Dermis microvascular lymphatic vessel endothelial cell (primary cell): ENCODE measurements at places on chromosomes 1 and 21. TPM values are rescaled to one million over a fixed set of nuclear protein-coding genes. Genes with fewer than 3 reads are reported as not detected.

DNA sequence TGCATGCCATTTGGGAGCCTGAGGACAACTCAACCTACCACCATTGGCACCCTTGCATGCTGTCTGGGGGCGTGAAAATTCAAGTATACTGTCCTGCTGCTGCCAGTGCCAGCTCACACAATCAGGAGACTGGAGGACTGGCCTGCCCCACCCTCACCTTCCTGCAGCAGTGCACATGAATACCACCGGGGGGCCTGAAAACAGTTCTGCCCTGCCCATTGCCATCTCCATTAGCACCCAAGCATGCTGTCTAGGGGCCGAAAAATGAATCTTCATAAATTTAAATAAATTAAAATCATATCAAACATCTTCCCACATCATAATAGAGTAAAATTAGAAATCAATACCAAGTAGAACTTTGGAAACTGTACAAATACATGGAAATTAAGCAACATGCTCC, 322.1 kb upstream of the TMPRSS15 start:
- DNase-seq, result no peak

GRCh38 chr1:68221980-68222373, 10.3 kb downstream of the WLS start:
- no peak for DNase-seq

Gene FMOD
- 3.6 and 63.0 TPM in 2 replicates for total RNA-seq

Gene NBPF10
- total RNA-seq, result 0.51 and 0.89 TPM in 2 replicates

Gene PRAMEF1
- total RNA-seq, result not detected in 2 replicates
